CD4-positive, alpha-beta T cell treated with Interleukin-6 for 4 hours (primary cell): ENCODE measurements at places on chromosomes 12 and 14.

DNA sequence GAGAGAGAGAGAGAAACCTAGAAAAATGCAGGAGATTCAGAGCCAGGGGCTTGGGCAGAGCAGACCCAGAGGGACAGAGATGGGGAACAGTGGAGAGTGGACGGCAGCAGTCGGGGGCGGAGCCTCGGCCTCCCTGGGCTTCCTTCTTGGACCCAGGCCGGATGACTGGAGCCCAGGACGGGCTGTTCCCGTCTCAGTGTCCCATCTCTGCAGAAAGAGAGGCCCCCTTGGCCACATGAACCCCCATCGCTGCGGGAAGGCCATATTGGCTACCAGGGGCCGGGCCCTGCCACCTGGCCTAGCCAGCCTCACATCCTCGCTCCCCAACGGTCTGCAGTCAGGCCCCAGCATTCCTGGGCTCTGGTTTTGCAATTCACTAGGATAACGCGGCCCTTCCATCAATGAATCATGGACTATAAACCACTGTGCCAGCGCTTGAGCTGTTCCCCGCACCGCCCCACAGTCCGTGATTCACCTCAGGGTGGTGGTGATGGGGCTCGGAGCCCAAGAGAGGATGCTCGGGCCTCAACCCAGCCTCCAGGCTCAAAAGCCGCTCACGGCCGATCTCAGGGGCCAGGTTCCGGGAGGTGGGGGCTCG, 116.5 kb downstream of the RFLNA start:
- no peak for DNase-seq

DNA sequence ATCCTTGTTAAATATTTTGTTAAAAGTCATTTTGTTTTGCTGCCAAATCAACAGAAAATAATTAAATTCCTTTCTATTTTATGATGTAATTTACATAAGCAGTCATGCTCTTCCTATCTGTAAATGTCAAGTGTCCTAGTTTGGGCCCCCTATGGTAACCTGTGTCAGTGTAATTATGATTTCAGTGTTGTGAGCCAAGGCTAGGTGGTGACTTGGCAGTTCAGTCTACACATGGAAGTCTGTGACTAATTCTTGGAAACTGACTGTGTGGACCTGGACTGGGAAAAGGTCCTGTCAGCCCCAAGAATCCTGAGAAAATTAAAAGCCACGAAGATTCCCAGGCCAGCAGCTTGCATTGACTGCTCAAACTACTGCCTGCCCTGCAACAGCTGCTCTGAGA, 371.0 kb downstream of the FUT8 start:
- DNase-seq = no peak

- DNase-seq = no peak
Measured at GRCh38 chr12:57800965-57801364, 17.6 kb downstream of the AVIL start.

- DNase-seq = no peak
Measured at GRCh38 chr14:40188006-40188405, 755.8 kb upstream of the FBXO33 start.

DNA sequence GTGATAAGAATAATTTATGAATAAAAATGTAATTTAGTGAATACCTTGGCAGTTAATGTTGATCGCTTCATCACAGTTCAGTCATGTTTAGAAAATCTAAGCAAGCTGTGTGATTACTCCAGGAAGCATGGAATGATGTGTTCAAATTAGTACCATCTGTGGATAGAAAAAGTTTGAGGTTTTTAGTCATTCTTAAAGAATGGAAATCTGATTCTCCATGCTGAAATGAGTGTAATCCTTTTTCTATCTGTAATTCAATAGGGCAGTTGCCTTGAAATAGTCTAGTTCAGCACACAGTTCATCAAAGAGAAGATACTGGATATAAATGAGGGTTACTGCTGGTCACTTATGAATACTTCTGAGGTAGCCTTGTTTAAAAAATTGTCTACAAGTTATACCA, 127.2 kb upstream of the MYF6 start:
- no peak for DNase-seq

- peak; percentile 23 for DNase-seq
Measured at GRCh38 chr12:109910969-109911348, 10.9 kb downstream of the TCHP start.

GRCh38 chr14:92004062-92004461, 35.8 kb downstream of the TRIP11 start:
- DNase-seq = no peak

- no peak for DNase-seq
Measured at GRCh38 chr12:106080041-106080790, 58.5 kb downstream of the NUAK1 start.

- no peak for DNase-seq
Measured at GRCh38 chr12:131912518-131913274, 16.4 kb upstream of the PUS1 start.
